ENCODE measurements at places on chromosomes 3 and 15.

DNA sequence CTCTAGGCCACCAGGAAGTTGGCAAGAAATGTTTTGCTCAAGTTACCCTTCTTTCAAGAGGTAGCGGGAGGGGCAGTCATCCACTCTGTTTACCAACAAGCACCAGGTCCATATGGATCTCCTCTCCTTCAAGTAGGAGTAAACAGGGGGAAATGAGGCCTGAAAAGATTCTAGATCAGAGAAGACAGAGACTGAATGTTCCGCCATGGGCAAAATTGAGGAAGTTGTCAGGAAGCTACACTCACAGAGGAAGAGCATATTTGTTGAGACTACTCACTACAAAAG lies 81.6 kb downstream of the KLF15 start:
- DNase-seq, result no peak

DNA sequence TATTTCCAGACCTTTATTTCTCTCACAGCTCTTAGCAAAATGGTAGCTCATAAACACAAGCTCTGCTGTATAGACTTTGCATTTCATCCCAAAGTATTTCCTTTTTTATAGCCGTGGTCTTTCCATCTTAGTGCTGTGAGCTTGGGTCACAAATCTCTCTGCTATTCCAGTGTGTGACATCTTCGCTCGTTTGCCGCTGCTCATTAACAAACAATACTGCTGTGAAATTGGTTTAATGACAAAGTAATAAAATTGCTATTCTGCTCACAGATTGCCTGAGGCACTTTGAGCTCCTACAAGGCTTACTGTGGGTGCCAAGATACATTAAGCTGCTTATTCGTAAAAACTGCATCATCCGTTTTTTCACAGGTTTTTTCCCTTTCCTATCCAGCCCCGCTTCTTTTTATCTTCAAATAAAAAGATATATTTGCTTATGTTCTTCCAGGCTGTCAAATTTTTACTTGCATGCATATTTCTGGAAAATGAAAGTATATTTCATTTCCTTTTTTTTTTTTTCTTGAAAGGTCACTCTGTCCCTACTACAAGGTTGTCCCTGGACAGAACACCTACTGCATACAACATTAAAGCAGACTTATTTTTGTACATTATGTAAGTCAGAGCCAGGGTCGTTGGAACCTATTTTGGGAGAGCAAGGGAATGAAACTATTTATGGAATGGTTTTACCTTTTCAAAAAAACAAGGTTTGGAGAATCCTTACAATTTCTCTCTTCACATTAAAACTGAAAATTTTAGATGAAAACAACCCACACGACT lies 174.5 kb downstream of the MEIS2 start:
- no peak for DNase-seq

DNA sequence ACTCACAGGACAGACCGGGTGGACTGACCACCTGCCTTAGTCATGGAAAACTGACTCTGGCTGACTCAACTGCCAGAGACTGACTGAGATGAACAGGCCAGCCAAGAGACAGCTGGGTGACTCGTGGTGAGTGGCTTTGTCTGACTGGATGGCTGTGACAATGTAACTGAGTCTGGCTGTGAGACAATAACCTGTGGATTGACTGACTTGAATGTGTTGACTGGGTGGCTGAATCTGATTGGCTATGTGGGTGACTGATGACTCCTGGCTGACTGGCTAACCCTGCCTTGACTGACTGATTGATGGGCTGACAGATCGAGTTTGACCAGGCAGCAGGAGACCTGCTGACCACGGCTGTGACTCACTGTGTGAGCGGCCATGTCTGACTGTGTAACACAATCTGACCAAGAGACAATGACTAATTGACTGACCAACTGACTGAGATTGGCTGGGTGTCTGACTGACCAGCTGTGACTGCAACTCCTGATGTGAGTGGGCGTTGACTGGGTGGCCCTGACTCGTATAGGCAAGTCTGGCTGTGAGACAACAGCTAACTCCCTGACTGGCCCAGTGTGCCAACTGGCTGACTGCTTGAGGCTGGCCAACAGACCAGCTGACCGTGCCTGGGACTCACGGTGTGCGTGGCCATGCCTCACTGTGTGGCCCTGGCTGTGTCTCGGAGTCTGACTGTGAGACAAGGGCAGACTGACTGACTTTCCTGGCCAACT lies 509.1 kb downstream of the SHQ1 start:
- DNase-seq, result peak; percentile 76

- no peak for DNase-seq
Measured at GRCh38 chr15:85312486-85312885, 67.9 kb upstream of the AKAP13 start.

GRCh38 chr3:23046536-23046935 lies 156.6 kb upstream of the UBE2E2 start:
- no peak for DNase-seq

GRCh38 chr3:168714609-168715240 lies 619.0 kb upstream of the GOLIM4 start:
- no peak for DNase-seq

DNA sequence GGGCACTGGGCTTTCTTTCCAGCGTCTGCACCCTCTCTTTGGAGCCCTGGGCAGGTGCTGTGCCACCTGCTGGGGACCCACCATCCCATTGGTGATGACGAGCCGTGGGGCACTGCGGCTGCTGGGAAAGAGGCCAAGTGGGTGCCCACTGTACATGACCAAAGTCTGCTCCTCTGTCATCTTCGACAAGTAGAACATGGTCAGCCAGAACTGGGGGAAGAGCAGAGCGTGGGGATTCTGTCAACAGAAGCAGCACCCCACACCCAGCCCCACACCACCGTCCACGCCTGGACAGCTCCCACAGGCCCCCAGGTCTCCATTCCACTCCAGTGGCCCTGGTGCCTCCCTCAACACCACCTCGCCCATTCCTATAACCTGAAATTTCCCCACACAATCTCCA lies 9.7 kb downstream of the UROC1 start:
- DNase-seq, result no peak

DNA sequence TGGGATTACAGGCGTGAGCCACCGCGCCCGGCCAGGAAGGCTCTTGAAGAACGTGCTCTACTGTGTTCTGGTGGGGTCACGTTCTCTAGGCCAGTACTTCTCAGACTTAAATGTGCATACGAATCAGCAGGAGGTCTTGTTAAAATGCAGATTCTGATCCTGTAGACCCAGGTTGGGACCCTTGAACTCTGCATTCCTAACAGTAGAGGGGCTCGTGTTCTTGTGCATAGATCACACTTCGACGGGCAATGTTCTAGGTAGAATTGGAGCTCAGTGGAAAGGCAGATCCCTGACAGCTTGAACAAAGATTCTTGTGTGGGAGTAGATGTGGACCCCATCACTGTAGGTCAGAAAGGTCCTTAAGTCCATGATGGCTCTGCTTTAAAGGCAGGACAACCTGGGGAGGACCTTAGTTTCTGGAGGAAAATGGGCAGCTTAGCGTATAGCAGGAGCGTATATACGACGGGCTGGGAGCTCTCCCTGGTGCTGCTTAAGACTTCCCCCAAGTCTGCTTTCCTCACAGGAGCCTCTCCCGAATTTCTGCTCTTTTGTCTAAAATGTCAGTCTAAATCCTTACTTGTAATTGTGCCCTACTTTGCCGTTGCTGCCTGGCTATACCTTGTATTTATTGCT lies 16.9 kb upstream of the FAM81A start:
- no peak for DNase-seq

DNA sequence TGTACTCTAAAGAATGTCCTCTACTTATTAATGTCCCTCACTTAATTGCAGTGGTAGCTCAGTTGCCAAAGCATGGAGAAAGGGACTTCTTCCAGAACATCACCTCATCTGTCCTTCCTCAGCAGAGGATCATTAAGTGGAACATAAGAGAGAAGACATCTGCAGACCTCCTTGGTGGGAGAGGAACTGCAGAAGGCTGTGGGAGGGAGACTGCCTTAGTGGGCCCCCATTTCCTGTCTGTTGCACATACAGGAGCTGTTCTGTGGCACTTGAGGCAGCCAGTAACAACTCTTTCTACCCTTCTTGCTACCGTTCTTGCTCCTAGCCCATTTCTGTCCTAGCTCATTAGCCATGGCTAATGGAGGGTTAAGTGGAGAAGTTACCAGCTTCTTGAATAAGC lies 33.6 kb downstream of the HPS3 start:
- no peak for DNase-seq

- DNase-seq, result no peak
Measured at GRCh38 chr15:78840661-78841375, 29.6 kb upstream of the ADAMTS7 start.

- DNase-seq, result no peak
Measured at GRCh38 chr3:10964537-10965167, 27.9 kb upstream of the SLC6A1 start.

GRCh38 chr3:170256597-170256996 lies 34.4 kb downstream of the PRKCI start:
- DNase-seq, result no peak

DNA sequence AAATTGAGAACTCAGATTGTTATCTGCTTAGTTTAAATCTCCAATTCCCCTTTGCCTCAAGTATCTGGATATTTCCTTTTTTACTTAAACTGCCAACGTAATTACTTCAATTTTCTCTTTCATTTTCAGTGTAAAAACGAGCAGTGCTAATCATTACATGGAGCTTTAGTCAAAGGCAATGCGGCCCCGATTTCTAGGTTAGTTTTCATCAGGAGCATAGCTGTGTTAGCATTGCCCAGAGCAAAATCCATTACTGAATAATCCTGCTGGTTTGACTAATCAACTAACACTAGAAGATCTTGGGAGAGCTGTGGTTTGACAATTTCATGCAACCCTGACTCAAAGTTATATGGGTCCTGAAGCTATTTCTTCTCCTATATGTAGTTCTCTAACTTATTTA lies 46.2 kb downstream of the ZPLD1 start:
- DNase-seq, result no peak

- DNase-seq, result peak; percentile 85
Measured at GRCh38 chr15:98547741-98548138, 100.6 kb upstream of the IGF1R start.

- no peak for DNase-seq
Measured at GRCh38 chr15:25763954-25764353, 99.2 kb downstream of the ATP10A start.

DNA sequence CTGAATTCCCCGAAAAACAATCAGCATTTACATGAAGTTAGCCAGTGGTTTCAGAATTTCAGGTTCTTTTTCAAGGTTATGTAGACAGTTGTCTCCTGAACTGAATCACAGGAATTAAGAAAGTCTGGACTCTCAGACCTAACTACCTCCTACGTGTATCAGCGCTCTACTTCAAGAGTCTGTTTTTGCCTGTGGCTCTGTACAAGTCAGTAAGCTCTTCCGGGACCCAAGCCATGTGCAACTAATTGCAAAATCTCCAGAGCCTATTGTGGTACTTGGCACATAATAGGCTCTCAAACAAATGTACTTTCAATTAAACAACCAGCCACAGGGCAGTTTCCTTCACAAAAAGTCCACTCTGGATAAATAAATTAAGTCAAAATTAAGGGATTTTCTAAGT lies 414.2 kb downstream of the PDCD6IP start:
- DNase-seq, result no peak

DNA sequence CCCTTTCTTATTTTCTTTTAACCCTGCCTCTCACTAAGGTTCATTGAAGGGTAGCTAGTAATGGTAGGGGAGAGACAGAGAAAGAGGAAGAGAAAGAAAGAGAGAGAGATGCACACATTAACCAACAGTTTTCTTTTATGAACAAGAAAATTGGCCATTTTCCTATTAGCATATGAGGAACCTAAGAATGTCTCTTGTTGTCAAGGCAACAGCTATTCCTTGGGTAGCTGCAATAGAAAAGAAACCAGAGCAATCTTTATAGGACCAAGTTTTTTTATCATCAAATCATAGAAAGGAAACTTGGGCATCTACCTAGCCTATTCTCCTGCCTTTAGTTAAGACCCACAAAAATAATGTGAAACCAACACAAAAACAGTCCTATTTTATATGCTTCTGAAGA lies 15.0 kb upstream of the CCDC39 start:
- DNase-seq, result no peak

DNA sequence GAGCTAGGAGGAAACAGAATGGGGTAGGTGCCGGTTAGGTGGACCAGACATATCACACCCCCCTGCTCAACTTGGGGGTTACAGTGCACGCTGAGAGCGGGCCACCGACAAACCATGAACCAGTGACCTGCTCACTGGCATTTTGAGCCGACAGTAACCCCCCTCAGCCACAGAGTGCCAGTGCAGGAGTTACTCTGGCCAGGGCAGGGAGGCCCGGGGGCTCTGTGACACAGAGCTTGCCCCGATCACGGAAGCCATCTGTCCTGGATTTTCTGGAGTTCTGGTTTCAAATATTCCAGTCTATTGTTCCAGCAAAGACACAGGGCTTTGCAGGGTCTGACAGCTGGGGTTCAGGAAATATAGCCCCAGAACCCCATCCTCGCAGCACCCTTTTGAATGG lies 225.2 kb downstream of the VPS13C start:
- DNase-seq, result no peak

GRCh38 chr15:101496198-101496986 lies 6.9 kb upstream of the PCSK6 start:
- no peak for DNase-seq

GRCh38 chr3:160163229-160163878 lies 61.9 kb upstream of the C3orf80 start:
- DNase-seq, result no peak

GRCh38 chr3:145900056-145900829 lies 260.7 kb downstream of the PLOD2 start:
- DNase-seq, result no peak

DNA sequence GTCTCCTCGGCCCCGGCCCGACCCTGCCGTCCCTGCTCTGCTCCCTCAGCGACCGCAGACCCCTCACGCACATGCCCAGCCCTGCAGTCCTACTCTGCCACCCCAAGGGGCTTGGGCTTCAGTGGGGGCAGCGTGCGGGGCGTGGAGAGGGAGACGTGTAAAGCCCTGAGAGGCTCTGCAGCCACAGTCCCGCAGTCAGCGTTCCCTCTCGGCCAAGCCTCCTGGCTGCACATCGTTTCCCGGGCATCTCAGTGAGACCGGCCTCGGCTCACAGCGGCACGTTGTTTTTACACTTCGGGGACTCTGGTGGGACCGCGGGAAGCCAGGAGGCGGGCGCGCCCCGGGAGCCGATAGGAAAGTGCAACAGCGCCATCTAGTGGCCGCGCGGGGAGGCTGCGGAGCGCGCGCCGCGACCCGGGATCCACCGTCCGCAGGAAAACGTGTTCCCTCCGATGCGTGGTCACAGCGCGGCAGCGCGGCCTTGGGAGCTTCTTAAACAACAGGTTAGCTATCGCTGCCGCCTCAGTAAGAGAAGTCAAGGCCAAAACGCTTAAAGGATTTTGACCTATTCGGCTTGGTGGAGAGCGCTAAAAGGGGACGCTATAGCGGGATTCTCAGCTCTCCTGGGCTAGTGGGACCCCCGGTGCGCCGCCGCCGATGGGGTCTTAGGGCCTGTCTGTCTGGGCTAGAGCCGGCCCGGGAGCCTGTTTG lies 226.8 kb upstream of the IGF1R start:
- peak; percentile 76 for DNase-seq

DNA sequence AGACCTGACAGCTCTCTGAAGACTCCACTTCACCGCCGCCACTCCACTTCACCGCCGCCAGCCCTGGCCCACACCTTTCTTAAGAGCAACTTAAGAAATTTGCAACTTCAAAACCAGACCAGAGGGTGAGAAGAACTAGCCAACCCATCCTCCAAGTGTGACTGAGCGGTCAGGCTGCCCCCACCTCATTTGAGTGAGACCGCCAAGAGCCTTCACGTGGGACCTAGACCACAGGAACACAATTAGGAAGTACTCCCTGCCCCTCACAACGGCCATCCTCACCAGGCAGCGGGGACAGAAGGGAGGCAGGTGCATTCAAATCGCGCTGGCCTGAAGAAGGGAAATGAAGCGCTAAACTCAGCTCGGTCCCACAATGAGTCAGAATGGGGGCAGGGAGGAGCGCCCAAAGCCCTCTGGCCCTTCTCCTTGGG lies 156.8 kb upstream of the BCL6 start:
- no peak for DNase-seq

All from suprapubic skin (tissue), 4 donors.